ENCODE measurements at places on chromosomes 6 and 20.

- ATAC-seq, result no peak
These were observed 249.3 kb upstream of the PLN start for GRCh38 chr6:118298476-118299427.

GRCh38 chr6:101003075-101003474 is 121.9 kb upstream of the ASCC3 start:
- ATAC-seq, result no peak

DNA sequence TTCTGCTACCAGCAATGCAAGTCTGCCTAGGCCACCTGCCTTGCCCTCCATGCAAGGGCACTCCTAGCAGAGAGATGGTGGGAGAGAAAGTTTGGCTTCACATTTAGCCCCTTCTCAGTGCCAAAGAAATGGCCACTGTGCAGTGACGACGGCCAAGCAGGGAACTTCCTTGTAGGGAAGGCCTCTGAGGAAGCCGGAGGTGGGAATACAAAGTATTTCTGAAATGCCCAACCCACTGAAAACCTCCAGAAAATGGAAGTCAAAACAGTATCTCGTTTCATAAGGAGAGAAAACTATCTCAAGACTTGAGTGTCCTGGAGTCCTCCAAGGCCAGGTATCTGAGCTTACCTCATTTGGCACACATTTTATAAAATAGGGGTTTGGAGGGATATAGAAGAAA is 42.7 kb downstream of the JAG1 start:
- no peak for ATAC-seq

- peak; percentile 36 for ATAC-seq
These were observed 65.1 kb upstream of the DUSP22 start for GRCh38 chr6:227074-227782.

DNA sequence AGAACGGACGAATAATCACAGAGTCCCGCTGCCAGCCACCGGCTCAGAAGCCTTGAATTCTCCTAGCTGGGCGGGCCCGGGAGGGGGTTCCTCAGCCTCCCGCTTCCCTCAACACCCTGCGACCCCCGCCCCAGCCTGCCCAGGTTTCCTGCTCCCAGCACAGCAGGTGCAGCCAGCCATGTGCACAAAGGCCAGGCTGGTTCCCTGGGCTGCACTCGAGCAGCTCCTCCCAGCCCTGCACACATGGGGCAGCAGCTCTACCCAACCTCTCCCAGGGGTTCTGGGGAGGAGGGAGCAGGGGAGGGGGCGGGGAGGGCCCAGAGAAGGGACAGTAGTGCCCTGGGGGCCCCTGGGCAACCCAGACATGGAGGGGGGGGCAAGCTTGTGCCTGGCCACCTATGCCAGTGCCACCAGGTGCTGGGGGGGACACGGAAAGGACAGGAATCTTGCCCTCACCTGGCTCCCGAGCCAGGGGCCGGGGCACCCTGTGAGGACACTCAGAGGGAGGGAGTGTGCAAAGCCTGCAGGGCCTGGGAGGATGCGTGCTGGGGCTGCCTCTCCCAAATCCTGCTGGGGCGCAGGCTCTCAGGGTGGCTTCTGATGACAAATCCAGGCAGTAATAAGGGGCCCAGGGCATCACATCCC is 1.2 kb upstream of the NTSR1 start:
- ATAC-seq, result no peak

DNA sequence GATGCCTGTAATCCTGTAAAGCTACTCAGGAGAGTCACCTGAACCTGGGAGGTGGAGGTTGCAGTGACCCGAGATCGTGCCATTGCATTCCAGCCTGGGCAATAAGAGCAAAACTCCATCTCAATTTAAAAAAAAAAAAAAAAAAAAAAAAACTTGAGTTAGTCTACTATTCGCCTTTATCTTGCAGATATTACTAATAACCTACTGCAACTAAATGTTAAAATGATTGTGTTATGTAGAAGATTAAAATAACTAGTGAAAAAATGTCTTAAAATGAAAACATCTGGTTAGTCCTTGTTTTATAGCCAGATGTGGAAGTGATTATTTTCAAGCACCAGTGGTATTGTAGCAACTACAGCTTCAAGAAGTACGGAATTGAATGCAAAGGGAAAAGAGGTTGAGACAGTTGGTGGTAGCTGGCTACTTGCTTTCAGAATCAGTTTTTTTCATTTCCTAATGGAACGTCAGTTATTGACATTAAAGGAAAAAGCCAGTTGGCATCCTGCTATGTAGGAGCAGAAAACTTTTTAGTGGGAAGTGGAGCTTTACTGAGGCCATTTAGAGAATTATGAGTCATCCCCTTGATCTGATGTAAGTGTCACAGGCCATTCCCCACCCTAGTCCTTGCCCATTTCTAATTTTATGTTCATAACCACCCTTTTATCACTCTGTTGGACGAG is 43.8 kb upstream of the DYNLRB1 start:
- peak; percentile 42 for ATAC-seq

GRCh38 chr6:15518878-15519277 is 143.9 kb downstream of the DTNBP1 start:
- no peak for ATAC-seq

- ATAC-seq, result no peak
These were observed 141.3 kb downstream of the PXDC1 start for GRCh38 chr6:3610206-3610605.

GRCh38 chr6:158686311-158686710 is 36.5 kb downstream of the SYTL3 start:
- ATAC-seq, result no peak

- ATAC-seq, result no peak
These were observed 502.6 kb upstream of the JAG1 start for GRCh38 chr20:11176431-11176830.

DNA sequence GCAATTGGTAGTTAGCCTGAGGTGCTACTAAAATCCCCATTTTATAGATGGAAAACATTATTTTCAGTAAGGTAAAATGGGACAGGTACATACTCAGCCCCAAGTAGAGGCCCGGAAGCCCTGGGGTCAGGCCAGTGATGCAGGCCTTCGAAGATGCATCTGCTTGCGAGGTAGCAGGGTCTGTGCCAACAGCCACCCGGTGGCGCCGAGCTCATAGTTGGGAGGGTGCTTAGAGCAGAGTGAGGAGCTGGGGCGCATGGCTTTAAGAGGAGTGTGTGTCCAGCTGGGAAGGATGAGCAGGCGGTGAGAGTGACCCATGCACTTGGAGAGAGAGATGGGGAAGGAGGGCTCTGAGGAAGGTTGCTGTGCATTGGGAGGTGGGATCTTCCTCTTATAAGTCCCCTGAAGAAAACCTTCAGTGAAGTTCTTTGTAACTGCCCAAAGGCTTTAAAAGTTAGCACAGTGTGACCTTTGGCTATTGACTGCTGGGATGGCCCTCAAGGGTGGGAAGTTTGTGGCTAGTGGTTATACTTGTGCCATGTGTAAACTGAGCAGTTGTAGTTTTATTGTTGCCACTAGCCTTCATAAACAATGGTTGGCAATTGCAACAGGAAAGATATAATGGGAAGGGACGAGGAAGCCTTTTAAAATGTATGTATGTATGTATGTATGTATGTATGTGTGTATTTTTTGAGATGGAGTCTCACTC is 71.1 kb downstream of the TOX2 start:
- no peak for ATAC-seq

GRCh38 chr6:116420341-116420740 is 40.8 kb upstream of the CALHM6 start:
- no peak for ATAC-seq

DNA sequence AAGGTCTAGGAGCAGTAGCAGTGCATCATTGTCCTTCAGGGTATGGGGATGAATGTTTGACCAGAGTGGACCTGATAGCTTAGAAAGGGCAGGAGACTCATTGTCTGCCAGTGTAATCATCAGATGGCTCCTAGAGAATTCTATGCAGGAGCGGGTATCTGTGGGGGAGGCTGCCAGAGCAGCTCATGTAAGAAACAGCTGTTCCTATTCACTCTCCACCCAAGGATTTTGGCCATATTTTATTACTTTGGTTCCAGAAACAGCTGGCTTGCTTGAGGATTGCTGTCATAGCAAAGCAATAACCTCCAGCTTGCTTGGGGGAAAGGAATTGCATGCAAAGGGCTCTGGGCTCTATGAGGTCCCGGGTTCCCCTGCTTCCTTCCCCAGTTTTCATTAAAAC is 44.1 kb downstream of the RALY start:
- no peak for ATAC-seq

- no peak for ATAC-seq
These were observed 201.2 kb upstream of the SHLD1 start for GRCh38 chr20:5548902-5549599.

DNA sequence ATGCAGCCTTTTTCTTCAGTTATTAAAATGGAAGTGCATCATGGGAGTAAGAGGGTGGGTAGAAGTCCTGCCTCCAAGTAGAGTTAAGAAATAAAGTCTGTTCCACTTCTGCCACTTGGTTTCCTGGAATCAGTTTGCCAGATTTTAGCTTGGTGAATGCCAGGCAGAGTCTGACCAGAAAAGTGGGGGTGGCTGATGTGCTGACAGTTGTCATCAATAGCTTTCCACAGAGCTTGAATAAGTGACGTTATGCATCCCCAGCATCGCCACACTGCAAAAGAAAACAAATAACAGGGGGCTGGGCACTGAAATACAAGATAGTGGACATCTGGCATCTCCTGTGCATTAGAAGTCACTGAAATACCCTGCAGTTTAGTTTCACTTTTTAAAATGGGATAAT is 30.8 kb upstream of the CEP162 start:
- ATAC-seq, result no peak

DNA sequence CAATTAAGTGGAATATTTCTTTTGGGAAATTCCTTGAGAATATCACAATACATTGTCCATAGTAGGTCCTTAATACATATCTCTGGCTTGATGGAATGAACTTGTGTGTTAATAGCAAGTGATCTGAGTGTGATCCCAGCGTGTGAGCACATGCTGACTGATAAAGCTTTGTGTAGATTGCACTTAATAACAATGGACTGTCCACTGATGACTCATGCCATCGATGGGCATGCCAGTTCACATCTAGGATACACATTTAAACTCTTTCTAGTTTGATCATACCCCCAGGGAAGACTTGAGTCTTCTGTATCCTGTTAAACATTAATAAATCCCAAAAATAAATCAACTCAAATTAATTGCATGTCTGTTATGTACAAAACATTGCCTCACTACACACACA is 454.3 kb upstream of the SPTLC3 start:
- ATAC-seq, result no peak

- no peak for ATAC-seq
These were observed 8.0 kb upstream of the RTF2 start for GRCh38 chr20:56460459-56460858.

GRCh38 chr20:57749869-57750268 is 40.1 kb upstream of the PMEPA1 start:
- no peak for ATAC-seq

- ATAC-seq, result no peak
These were observed 332.0 kb downstream of the BTBD9 start for GRCh38 chr6:38307740-38308139.

- ATAC-seq, result no peak
These were observed 236.9 kb downstream of the GMDS start for GRCh38 chr6:2008383-2008976.

GRCh38 chr6:91196729-91197128 is 609.9 kb upstream of the MAP3K7 start:
- no peak for ATAC-seq

DNA sequence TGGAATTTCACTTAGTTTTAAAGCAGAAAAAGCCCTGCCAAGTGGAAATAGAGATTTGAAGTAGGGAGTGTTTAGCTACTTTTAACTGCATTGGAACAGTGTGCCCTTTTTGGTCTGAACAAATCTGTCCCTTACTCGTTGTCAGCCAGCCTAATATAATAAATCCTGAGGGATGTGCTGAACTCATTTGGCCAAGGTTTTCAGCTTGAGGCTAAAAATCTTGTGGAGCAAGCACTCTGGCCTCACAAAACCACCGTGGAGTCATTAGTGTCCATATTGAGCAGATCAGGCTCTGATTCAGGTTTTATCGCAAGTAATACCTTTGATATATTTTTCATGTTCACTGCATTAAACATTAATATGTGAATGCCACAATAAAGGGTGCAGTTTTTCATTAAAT is 383.5 kb downstream of the FRK start:
- no peak for ATAC-seq

- ATAC-seq, result no peak
These were observed 30.7 kb downstream of the LYRM4 start for GRCh38 chr6:5230081-5230480.

DNA sequence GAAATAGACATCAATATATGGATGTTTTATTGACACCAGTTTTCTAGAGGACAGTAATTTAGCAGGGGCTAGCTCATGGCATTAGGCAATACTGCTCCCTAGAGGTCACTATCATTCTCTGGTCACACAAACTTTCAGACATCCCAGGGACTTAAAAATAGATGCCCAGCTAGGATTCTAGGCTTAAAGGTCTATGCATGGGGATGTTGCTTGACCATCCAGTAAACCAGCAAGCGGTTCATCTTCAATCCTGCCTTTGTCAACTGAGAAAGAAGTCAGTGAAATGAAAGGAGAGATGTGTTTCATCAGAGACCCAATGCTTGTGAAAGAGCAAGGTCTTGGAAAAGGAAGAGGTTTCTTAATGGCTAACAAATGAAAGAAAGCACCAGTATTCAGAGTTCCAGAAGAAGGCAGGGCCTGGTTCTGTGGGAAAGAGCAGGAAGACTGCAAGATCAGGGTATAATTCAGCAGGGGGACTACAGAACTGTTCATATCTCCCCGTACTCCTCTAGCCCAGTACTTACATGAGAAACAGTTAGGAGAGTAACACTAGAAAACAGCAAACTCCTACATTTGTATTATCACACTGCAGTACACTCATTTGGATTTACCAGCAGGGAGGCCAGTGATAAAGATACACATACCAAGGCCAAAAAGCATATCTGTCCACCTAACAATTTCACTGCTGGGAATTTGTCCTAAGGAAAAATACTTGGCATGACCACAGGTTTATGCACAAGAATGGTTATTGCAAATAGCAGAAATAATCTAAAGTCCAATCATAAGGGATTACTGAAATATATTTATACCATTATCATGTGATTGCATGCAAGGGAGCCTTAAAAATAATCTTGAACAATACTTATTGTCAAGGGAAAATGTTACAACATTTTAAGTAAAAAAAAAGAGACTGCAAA is 151.4 kb upstream of the LAMA2 start:
- ATAC-seq, result peak; percentile 95

DNA sequence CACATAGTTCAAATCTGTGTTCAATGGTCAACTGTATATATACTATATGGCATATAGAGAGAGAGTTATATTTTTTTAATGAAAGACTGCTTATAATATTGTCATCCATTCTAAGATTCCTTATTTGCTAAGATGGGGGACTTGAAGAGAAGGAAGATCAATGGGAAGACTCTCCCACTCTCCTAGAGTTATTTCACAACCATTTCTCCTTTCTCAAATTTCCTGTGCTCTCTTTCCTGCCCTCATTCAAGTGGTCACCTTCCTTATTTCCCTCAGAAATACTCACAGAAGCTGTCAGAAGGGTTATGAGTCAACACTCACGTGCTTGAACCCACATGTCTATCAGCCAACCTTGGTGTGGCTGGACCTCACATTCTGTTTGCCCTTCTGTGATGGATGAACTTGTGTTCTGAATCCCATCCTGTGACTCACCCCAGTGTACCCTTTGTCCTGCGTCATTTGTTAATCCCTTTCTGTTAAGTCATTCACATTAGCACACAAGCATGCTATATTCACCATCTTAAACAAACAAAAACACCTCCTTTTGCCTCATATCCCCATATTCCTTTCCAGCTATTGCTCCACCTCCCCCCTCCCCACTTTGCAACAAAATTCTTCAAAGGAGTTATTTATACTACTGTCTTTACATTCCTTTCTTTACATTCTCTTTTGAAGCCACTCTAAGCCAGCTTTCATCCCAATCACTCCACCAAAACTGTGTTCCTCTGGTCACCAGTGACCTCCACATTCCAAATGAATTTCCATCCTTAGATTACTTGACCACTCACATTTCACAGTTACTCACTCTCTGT is 279.3 kb upstream of the TCF21 start:
- ATAC-seq, result no peak

All from SK-N-SH treated with all-trans-retinoic acid at 6 μM for 48 hours (cell line).